ENCODE measurements at places on chromosomes 7 and 10.

- no peak for DNase-seq
These were observed 8.4 kb downstream of the C10orf105 start for GRCh38 chr10:71711052-71711623.

DNA sequence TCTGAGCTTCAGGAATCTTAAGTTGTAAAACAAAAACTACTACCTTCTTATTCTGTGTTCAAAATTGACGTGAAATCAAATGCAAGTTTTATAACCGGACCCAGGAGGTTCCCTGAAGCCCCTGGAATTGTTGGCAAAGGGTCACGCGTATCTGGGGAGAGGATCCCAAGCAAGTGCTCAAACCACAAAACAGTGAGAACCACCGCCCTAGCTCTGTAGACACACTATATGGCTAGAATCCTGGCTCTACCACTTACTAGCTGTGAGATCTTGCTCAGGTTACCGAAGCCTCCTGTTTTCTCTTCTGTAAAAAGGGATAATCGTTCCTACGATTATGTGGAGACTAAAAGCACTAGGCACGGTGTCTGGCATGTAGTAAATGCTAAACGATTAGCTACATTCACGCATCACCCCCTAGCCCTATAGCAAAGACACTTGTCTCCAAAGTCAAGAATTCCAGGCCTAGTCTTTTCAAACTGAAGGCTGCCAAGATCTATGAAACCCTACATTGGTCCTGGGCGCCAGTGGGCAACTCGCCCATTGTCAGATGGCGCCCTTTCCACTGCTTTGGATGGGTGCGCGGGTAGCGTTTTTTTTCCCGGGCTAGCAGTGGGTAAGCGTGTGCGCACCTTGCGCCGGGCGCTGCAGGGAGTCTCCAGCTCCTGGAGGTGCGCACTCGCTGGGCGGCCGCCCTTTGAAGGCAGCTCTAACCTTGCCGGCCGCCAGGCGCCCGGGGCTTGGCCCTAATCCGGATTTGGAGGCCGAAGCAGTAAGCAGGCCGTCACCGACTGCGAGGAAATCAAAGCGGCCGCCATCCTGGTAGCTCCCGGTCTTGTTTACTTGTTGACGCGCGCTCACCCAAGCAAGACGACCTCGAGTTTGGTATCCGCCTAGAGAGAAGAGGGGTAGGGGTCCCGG is 11.6 kb upstream of the NKX2-3 start:
- DNase-seq: peak; percentile 73

GRCh38 chr7:24587853-24588252 is 14.6 kb downstream of the PALS2 start:
- peak; percentile 63 for DNase-seq

DNA sequence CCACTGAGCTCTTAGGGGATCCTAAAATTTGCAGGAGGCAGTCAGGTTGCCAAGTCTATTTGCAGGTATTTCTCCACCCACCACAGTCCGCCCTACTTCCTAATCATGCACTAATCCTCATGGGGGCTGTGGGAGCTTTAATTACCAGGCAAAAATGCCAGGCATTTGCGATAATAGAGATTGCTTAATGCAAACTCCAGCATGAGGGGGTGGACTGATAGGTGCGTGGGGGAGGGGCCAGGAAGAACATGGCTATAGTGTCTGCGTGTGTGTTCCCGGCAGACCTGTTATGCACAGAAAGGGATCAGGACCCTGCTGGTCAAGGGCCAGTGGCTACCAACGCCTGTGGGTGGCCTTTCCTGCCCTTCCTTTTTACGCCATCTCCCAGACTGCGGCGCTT is 15.6 kb upstream of the AQP1 start:
- no peak for DNase-seq

DNA sequence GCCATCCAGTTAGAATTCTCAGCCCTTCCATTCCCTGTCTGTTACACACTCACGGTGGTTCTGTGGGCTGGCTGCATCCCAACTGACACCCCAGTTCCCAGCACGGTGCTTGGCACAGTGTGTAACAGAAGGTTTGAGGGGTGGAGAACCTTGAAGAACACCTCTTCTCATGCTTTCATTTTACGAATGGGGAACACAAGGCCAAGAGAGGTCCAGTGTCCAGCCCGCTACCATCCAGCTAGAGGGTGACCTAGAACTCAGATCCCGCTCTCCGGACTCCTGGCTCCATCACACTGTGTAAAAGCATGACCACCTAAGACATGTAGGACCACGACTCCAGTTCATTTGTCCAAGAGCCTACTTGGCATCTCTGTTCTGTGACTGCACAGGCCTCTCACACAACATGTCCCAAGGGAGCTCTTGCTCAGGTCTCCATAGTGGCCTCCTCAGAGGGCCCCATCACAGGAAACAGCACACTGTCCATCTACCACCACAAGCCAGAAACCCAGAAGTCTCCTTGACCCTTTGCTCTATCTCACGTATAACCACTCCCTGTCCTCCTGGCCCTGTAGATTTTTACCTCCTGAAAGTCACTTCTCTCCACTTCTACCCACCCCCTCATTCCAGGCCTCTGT is 2.8 kb upstream of the CDH23 start:
- DNase-seq: no peak

DNA sequence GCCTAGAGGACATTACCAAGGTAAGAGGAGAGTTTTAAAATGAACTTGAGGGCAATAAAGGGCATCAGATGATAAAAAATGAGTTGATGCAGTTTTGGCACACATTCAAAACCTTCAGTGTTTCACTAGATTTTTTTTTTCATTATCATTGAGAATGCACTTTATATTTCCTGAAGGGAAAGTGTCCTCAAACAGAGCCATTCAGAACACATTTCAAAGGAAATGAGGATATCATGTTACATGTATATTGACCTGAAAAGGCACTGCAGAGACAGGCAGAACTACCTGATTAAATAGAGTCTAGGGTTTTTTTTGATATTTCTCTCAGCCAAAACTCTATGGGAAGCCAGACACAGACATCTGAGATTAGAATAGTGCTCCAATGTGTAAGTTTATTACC is 454.0 kb downstream of the NEBL start:
- peak; percentile 85 for DNase-seq
